ENCODE measurements at places on chromosomes 4 and X.
A peak's percentile ranks its signal among the peaks of the same experiment; 100 is the strongest.

- peak; percentile 56 for DNase-seq
Observed at GRCh38 chr4:15577508-15577907, 77.6 kb downstream of the FBXL5 start.

DNA sequence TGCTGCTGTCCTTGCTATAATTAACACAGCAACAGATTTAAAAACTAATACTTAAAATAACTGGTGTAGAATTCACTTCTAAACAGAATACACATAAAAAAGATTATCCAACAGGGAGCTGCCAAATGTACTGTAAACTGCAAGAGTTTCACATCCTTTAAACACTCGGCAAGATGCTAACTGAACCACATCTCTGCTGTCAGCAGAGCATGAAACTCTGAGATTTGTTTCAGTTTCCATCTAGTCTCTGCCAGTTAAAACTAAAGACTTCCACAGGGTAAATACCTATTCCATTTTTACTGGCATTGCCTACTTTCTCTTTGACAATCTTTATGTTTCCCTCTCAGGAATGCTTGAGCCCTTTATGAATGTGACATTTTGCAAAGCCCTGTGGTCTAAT is 127.7 kb downstream of the SLC7A11 start:
- DNase-seq: peak; percentile 10

- no peak for DNase-seq
Observed at GRCh38 chrX:17226736-17227135, 148.3 kb upstream of the NHS start.

DNA sequence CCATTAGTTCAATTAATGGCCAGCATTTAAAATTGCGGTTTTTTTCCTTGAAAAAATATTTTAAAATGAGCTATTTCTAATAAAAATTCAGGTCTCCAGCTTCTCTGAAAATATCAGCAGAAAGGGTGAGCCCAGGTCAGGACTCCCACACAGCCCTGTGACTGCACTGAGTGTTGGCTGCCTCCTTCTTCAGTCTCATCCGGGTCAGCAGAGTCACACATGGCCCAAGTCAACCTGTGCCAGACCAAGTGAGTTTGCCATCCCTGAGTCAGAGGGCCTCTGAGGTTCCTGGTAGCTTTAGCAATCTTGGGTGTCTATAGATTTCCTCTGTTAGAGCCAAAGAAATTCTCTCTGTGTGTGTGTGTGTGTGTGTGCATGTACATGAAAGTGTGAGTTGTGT is 22.1 kb upstream of the MSX1 start:
- no peak for DNase-seq

DNA sequence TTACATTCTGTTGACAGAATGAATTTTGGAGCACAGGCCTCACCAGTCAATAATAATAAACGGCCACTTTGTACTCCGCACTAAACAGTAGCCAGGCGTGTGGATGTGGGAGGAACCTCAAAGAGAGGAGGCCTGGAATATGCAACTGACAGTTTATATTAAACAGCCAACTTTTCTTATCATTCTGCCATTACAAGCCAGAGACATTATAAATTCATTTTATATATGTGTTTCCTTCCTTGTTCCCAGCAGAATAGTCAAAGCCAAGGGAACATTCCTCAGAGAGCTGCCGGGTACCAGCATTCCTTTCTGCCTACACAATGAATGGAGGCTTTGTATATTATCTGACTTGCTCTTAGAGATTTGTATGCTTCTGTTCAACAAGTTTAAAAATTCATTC is 436.5 kb upstream of the FTHL17 start:
- DNase-seq: peak; percentile 68

GRCh38 chr4:40462326-40462725 is 127.2 kb downstream of the CHRNA9 start:
- no peak for DNase-seq

DNA sequence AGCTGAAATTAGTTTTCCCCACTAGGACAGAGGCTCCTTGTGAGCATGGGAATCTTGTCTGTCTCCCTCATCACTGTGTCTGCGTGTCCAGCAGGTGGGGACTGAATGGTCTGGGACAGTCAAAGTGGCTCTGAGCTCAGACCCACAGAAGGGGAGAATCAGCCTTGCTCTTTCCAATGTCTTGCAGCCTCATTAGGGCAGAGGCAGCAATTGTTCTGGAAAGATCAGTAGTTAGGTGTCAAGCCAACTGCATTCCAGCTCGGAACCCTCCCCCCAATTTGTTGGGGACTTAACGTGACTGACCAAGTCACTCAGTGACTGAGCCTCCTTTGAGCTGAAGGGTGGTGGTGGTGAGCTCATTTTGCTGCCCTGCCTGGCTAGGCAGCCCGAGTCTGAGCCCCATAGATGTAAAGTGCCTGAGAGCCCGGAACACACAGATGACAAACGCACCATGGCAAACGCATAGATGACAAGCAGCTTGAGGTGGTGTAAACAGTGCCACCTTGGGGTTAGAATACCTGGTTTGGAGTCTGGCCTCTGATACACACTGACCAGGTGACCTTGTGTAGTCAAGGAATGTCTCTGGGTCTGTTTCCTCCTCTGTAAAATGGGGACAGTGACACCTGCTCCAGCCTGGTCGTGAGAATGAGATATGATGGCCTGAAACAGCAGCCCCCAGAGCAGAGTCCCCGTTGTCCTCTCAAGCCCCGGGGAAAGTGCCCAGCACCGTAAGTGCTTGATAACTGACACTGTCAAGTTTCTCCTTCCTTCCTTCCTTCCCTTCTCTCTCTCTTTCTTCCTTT is 2.7 kb upstream of the SORCS2 start:
- DNase-seq: no peak

GRCh38 chrX:3388457-3388856 is 42.0 kb upstream of the MXRA5 start:
- no peak for DNase-seq

DNA sequence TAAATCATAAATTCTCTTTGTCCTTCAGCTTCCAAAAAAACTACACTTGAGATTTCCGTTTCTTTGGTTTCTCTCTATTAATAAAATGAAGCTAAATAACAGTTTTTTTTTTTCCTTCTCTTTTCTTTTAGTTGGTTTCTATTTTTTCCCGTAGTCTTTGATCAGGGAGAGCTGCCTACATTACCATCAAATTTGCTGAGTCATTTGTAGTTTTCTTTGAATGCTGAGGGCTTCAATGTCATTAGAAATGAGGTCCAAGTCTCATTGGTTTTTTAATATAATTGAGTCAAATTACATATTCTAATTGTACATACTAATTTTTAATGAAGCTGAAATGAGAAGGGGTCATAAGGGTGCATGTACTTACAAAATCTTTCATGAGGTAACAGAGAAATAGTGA is 550.2 kb downstream of the GBA3 start:
- no peak for DNase-seq

DNA sequence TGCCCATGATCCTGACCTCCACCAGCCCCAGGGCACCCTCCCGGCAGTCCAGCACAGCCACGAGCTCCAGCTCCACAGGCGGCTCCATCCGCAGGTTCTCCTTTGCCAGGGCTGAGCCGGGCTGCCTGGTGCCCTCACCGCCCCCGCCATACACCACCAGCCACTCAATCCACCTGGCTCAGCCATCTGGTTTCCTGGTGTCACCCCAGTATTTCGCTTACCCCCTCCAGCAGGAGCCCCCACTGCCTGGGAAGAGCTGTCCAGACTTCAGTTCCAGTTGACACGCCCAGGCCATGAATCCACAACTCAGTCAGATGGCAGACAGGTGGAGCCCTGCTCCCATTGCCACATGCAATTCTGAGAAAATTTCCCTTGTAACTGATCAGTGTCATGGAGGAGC is 3.9 kb downstream of the SHISA3 start:
- DNase-seq: no peak

- peak; percentile 1 for DNase-seq
Observed at GRCh38 chr4:173074501-173074946, 94.1 kb upstream of the GALNT7 start.

DNA sequence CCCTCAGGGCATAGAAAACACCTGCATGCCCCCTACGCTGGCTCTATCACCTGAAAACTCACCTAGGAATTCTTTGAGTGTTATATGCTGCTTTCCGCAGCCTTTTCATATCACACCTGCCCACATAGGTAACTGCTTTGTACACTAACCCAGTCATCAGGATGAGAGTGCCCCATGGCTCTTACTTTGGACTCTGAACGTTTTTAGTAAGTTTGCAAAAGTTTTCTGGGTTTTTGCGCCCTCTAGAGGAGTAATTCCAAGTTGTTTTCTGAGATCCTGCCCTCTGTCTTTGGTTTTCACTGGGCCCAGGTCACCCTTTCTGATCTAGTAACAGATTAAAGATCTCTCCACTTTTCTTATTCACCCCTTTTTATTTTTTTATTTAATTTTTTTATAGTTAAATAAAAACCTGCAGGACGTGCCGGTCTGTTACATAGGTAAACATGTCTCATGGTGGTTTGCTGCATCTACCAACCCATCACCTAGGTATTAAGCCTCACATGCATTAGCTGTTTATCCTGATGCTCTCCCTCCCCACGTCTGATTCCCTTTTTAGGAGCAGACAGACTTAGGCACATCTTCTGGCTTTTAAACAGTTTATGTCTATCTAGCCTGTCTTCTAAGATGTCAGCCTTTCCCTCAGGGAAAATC is 139.2 kb downstream of the NWD2 start:
- peak; percentile 3 for DNase-seq

DNA sequence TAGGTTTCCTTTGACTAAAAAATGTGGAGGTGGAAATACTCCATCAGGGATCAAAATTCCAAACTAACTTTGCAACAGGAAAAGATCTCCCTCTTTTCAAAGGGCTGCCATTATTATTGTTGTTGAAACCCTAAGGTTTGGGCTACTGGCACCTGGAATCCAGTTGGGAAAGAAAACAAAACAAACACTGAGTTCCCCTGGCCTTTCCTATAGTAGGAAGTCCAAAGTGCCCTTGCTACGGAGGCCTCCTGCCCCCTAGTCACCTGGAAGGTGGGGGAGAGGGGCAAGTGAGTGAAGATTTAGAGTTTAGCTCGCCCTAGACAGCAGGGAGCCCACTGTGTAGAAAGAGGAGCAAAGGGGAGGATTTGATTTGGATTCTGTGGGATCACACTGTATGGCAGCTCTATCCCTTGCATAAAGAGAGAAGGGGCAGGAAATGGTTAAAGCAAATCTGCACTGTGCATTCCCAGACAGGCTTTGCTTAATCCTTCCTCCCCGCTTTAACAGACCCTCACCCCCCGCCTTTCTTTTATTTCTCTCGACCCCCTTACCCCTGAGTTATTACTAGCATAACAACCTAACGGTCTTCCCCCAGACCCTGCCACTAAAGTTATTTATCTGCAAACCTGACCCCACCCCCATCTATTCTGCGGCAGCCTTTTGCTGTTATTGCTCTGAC is 627 bp upstream of the FAT4 start:
- no peak for DNase-seq

DNA sequence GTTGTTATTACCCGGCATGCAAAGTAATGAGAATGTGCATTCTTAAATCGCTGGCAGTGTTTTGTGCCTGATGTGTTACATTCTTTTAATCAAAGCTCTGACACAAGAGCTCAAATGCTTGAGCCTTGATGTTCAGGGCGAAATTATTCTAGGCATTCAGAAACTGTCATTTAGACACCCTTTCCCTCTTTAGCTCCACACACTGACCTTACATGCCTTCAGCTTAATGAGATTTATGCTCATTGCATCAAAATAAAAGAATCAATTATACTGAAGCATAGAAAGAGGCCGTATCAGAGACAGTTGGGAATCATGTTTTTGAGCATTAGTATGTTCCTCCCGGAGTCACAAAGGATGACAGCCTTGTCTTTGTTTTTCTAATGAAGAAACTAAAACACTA is 56.7 kb downstream of the FAM114A1 start:
- no peak for DNase-seq

GRCh38 chrX:15314472-15314871 is 968 bp downstream of the ASB11 start:
- no peak for DNase-seq

DNA sequence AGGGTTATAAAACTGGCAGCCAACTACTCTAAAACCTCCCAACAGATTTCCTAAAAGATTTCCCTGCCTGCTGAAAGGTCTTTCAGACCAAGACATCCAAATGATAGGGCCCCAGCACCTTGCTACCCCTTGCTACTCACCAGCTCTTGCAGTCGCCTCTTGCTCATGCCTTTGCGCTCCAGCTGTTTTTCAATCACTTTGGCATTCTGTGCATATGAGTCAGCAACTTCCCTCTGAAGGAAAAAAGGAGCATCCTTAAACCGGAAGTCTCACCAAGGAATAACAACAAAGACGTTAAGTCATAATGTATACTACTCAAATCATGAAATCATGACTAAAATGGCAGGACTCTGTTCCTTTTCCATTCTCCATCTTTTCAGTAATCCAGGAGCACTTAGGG is 24.0 kb downstream of the STEEP1 start:
- DNase-seq: peak; percentile 83

DNA sequence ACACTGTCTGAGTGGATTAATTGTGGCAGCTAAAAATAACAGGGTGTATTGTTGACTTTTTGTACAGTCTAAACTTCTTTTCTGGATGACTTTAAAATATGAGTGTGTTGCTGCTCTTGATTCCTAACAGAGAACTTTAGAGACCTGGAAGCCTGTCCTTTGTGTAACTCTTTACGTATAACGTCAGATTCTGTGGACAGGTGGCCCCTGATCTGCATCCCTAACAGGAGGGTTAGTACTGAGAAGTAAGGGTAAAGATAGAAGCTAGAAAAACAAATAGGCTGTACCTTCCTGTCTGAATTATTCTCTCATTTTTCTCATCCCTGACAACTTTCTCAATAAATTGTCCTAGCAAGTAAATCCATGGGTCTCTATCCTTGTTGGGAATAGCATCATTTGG is 105.7 kb upstream of the LIMCH1 start:
- DNase-seq: no peak

GRCh38 chrX:69556060-69557011 is 52.2 kb downstream of the NALF2 start:
- peak; percentile 7 for DNase-seq

DNA sequence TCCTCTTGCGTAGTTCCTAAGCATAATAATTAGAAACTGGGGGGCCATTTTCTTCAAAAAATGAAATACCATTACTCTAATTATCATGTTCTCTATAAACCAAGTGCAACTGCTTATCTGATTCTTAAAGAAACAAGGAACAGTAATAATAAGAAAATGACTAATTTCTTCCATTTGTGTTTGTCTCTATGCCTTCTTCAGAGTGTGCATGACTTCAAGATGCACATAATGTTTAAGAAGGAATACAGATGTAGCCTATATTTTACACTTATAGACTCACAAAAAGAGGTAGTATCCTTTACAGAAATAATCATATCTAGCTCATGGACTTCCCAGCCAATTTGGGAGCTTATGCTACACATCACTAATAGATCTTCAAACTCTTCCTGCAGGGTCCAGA is 131.7 kb downstream of the CHRNA9 start:
- no peak for DNase-seq

GRCh38 chr4:174427571-174428140 is 94.6 kb downstream of the HPGD start:
- no peak for DNase-seq

- peak; percentile 1 for DNase-seq
Observed at GRCh38 chr4:135359128-135359527, 1157.5 kb upstream of the PABPC4L start.

- no peak for DNase-seq
Observed at GRCh38 chr4:12943069-12943468, 541.1 kb downstream of the RAB28 start.
